ENCODE measurements at places on chromosomes 2 and 18. TPM values are rescaled to one million over a fixed set of nuclear protein-coding genes. Genes with fewer than 3 reads are reported as not detected.

TXNL1 gene
- 57.2 TPM for polyA plus RNA-seq

IL18RAP gene
- 1.2 TPM for polyA plus RNA-seq

SPHKAP gene
- not detected for polyA plus RNA-seq

AP1S3 gene
- 5.7 TPM for polyA plus RNA-seq

SPDYA gene
- polyA plus RNA-seq, result 0.84 TPM

CYTIP gene
- 1.6 TPM for polyA plus RNA-seq

CCNT2 gene
- 7.6 TPM for polyA plus RNA-seq

KIAA2012 gene
- not detected for polyA plus RNA-seq

IGFBP2 gene
- 93.6 TPM for polyA plus RNA-seq

HOXD12 gene
- polyA plus RNA-seq, result not detected

CNRIP1 gene
- 3.8 TPM for polyA plus RNA-seq

PCARE gene
- 0.22 TPM for polyA plus RNA-seq

C2orf69 gene
- polyA plus RNA-seq, result 3.4 TPM

SLC25A12 gene
- 8.9 TPM for polyA plus RNA-seq

TLX2 gene
- polyA plus RNA-seq, result 0.01 TPM

ALLC gene
- not detected for polyA plus RNA-seq

CYP27A1 gene
- 3.3 TPM for polyA plus RNA-seq

TUBA4A gene
- 89.0 TPM for polyA plus RNA-seq

DCDC2C gene
- polyA plus RNA-seq, result 0.04 TPM

SIX3 gene
- polyA plus RNA-seq, result not detected

ATP8B1 gene
- polyA plus RNA-seq, result 8.0 TPM

FSIP2 gene
- polyA plus RNA-seq, result 0.01 TPM

LDLRAD4 gene
- 0.99 TPM for polyA plus RNA-seq
